Heart right ventricle (tissue), 16 donors: ENCODE measurements at places on chromosomes 16 and 17. TPM values are rescaled to one million over a fixed set of nuclear protein-coding genes. Genes with fewer than 3 reads are reported as not detected.

DNA sequence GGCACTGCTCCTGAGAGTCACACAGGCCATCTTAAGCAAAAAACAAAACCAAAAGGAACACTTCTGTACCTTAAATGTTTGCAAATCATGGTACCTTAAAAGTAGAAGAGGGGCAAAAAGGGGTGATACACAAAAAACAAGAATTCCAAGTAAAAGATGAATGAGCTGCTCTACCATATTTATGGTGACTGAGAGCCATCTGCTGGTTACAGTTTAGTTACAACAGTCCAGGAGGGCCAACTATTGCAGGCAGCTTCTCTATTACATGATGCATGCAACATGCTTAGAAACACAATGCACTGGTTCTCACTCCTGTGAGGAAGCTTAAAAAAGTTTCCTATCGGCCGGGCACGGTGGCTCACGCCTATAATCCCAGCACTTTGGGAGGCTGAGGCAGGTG lies 53.5 kb downstream of the STX8 start:
- no peak overlapping the region for H3K27ac ChIP-seq
- no peaks in the 10 kb centered on the region for H3K4me1 ChIP-seq

GRCh38 chr16:17632667-17633066 lies 161.9 kb upstream of the XYLT1 start:
- H3K27ac ChIP-seq: no peak overlapping the region
- H3K4me1 ChIP-seq: no peaks in the 10 kb centered on the region
- H3K4me3 ChIP-seq: no peak overlapping the region
- no peak for DNase-seq
- no peaks in the 10 kb centered on the region for H3K36me3 ChIP-seq
- H3K27me3 ChIP-seq: no peaks in the 10 kb centered on the region

- no peaks in the 10 kb centered on the region for H3K4me1 ChIP-seq
- H3K27me3 ChIP-seq: peaks cover 7% of the 10 kb centered on the region
- H3K4me3 ChIP-seq: no peak overlapping the region
- H3K36me3 ChIP-seq: no peaks in the 10 kb centered on the region
Measured at GRCh38 chr17:35293151-35293847, 50.4 kb downstream of the SLFN5 start.

- H3K27me3 ChIP-seq: no peaks in the 10 kb centered on the region
- H3K27ac ChIP-seq: no peak overlapping the region
- no peak for DNase-seq
- no peaks in the 10 kb centered on the region for H3K36me3 ChIP-seq
- peaks cover 40% of the 10 kb centered on the region for H3K4me1 ChIP-seq
- no peak overlapping the region for H3K4me3 ChIP-seq
Measured at GRCh38 chr17:66431910-66432309, 129.5 kb downstream of the PRKCA start.

GRCh38 chr16:83882163-83882885 lies 16.6 kb upstream of the MLYCD start:
- H3K4me3 ChIP-seq: no peak overlapping the region
- no peak for DNase-seq
- H3K36me3 ChIP-seq: no peaks in the 10 kb centered on the region
- no peak overlapping the region for H3K27ac ChIP-seq
- H3K27me3 ChIP-seq: peaks cover 6% of the 10 kb centered on the region
- no peaks in the 10 kb centered on the region for H3K4me1 ChIP-seq

The RASL10B gene
- 26.2 TPM for total RNA-seq
